ENCODE measurements at places on chromosomes 7 and 10.

- no peak for DNase-seq
These were observed 8.0 kb upstream of the RAB18 start for GRCh38 chr10:27496137-27496536.

DNA sequence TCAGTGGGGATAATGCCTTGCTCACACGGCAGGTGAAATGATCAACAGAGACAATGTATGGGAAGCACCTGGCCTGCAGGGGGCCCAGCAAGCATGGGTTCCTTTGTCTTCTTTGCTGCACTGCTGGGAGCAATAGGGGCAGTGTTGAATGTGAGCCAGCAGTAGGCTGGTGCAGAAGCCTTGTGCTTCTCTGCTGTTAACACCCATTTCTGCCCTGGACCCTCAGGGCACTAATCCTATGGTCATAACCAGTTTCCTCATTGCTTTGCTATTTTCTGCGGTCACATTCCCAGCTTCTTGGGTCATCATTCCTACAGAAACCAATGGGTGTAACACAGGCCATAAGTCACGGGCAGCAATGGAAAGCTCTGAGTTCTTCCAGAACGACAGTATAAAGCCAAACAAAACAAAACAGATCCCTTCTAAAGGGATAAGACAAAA is 10.9 kb upstream of the LGI1 start:
- DNase-seq: no peak

GRCh38 chr10:63430091-63430998 is 35.4 kb downstream of the JMJD1C start:
- no peak for DNase-seq

DNA sequence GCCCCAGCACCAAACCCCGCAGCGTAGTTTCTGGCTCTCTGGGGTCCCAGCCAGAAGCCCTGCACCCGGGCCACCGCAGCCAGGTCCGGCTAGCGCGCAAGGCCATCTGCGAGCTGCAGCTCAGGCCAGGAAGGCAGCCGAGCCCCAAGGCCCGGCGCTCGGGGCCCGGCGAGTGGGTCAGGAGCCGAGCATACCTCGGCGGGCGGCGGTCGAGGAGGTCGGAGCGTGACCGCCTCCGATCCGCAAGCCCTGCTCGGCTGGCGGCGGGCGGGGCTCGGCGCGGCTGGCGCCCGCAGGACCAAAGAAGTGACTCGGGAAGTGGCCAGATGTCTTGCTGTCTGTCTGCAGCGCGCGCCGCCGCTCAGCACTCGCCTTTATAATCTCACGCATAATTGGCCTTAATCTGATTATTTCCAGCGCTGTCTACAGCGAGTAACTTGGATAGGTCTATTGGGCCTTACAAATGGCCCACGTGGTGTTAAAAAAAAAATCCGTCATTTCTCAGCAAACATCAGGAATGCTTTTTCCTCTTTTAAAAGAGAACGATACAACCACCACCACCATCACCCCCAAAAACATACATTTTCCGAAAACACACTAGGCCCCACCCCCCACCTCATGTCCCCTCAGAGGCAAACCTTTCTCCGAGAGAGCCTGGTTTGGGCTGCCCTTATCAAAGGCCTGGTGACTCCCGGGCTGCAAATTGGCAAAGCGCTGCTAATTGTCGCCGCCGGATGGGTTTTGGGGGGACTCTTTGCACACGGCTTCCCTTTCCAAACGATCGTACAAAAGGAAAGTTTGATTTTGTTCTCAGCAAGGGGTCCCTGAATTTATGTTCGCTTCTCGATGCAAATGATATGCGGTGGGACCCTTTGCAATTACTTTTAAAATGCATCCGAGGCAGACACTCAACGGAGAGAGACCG is at the start of gene DRGX:
TSS of gene DRGX (minus strand) at position 349 of the 925 bp plus-strand sequence. CDS start 649 bp downstream, outside the sequence.
- peak; percentile 44 for DNase-seq

DNA sequence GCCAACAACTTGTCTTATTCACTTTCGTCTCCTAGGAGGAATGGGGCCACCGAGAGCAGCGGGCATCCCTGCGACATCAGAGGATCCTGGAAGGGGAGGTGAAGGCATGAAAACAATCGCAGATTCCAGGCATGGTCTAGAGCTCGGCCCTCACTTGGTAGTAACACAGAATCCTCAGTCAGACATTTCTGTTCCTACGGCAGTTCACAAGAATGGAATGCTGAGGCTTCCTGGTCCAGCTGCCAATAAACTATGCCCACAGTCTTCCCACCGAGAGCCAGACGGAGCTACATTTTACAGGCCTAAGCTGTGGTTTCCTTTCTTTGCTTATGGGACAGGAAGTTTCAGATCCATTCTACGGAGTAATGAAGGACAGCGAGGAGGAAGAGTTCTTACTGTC is 75.8 kb downstream of the OR13A1 start:
- DNase-seq: no peak

DNA sequence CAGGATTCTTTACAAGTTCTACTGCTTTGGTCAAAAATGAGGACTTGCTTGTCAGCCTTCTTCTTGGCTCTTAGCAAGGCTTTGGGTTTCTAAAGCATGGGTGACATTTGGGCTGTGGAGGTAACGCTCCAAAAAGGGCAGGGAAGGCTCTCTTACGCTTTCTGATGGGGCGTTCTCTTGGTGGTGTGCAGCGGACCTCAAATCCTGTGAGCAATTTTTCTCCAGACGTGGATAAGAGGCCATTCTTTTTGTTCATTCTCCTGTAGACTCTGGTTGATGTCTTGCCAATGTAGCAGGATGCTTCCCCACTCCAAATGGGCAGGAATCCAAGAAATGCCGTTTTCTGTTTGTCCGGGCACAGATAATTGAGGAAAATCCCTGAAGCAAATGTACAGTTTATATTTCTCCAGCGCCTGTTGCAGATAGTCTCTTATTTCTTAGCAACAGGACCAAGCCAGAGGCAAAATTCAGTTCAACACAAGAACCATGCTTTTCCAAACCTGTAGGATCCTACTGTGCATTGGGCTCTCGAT is 138.4 kb upstream of the NFE2L3 start:
- no peak for DNase-seq

- no peak for DNase-seq
These were observed 5.6 kb downstream of the GDF10 start for GRCh38 chr10:47305566-47305965.

GRCh38 chr7:32059289-32060011 is 10.8 kb downstream of the PDE1C start:
- DNase-seq: no peak

GRCh38 chr7:4758111-4758510 is 17.3 kb upstream of the AP5Z1 start:
- DNase-seq: no peak

DNA sequence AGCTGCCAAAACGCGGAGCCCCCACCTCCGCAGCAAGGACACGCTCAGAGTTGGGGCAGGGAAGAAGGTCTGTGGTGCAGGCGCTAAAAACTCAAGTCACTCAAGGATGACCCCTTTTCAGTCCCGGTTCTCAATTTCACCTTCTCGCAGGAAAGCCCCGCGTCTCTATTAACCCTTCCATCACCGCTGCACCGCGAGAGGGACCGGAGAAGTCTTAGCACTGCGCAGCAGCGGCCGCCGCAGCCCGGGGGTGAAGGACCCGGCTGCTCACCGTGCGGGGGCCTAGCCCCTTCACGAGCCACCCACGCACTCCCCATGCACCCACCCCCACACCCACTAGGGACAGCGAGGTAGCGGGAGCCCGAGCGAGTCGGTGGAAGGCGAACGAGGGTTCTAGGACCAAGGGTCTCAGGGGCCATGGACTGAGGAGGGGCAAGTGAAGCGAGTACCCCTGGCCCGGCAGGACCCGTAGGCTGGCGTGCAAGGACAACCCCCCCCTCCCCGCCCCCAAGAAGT is 162.9 kb downstream of the SH3PXD2A start:
- peak; percentile 67 for DNase-seq

GRCh38 chr10:124627866-124628675 is 116.1 kb downstream of the FAM53B start:
- DNase-seq: no peak

DNA sequence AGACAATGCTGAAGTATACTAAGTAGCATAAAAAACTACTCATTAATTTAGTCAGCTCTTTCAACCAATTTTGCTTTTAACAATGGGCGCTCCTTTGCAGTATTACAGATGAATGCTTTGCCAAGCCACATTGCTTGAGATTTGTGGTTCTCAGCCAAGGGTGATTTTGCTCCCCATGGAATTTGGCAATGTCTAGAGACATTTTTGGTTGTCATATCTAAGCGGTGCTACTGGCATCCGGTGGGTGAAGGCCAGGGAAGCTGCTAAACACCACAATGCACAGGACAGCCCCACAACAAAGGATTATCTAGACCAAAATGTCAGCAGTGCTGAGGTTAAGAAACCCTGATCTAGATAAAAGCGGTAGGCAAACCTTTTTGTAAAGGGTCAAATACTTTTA is 112.0 kb downstream of the UBE2H start:
- no peak for DNase-seq

DNA sequence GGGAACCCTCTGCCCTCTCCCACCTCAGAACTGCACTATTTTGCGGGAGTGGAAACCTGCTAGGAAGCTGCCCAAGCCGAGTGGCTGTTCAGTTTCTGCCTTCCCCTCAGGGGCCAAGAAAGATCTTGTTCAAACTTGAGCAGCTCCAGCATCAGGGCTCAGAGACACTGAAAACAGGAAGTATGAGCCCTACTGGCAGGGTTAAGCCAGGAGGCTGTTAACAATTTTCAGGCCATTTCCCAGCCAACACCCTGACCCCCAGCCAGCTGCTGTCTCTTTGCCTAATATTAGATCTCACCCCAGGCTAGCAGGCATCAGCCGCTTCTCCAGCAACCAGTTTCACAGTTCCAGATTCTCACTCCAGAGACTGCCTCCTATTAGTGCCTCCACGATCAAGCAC is 9.2 kb downstream of the PLAU start:
- DNase-seq: no peak

DNA sequence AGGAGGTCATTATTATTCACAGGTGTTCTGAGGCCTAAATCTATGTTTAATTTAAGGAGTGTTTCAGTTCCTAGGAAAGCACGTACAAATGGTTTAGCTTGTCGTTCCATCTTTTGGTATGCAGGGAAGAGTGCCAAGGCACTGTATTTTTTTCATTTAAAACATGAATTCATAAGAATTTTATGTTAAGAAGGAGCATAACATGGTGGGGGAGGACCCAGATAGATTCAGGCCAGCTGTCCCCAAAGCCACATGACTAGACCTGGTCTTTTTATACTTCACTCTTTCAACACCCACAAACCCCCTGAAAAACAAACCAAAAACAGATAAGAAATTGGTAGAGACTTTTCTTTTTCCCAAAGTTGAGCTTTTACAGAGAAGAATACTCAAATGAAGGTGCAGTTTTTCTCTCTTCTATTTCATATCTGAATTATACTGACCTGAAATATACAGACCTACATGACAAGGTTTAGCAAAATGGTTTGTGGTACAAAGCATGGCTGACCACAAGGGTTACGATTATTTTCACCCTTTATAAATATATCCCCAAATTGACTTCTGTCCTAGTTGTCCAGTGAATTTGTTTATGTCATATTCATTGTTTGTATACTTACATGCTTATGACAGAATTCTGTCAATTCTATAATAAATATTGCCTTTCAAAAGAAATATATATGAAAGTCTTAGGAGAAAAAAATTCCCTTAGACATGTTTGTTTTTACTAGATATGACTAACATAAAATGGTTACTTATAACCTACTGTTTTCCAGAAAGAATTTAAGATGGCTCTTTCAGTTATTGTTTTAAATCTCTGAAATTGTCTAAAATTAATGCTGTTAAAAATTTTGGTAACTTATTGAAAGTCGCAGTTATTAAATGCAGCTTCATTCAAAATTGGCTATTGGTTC is 71.3 kb downstream of the AP3M1 start:
- DNase-seq: no peak

GRCh38 chr7:16535500-16535899 is 8.9 kb downstream of the LRRC72 start:
- DNase-seq: no peak

DNA sequence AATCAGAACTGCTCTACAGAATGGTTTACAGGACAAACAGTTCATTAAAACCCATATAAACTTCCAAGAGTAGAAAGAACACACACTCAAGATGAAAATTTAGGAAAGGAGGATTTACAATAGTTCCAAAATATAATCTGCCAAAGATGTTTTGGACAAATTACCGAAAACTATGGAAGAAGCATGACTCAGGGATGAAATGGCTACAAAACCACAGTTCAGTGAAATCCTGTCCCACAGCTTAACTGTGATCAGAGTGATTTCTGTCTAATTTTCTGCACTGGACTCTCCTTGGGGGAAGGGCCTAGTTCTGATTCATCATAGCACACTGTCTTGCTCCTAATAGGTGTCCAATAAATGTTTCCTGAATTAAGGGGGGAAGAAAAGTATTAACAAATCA is 82.2 kb downstream of the HIPK2 start:
- no peak for DNase-seq

GRCh38 chr7:140674356-140674800 is 1.6 kb downstream of the ADCK2 start:
- DNase-seq: no peak

DNA sequence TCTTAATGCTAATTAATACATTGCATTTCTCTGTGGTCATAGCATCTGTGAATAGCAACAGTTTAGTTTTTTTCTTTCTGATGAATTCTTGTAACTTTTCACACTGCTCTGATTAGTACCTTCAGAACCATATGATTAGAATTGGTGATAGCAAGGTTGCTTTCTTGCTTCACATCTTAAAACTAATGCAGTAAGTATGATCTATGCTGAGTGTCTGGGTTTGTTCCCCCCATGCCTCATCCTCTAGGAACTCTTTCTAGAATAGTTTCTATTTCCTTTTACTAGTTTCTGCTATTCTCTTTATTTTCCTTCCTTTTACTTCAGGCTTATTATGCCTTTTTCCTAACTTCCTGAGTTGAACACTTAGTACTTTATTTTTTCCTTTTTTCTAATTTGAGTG is 32.4 kb downstream of the TES start:
- no peak for DNase-seq

- no peak for DNase-seq
These were observed 157.7 kb downstream of the ADARB2 start for GRCh38 chr10:1579671-1580070.

DNA sequence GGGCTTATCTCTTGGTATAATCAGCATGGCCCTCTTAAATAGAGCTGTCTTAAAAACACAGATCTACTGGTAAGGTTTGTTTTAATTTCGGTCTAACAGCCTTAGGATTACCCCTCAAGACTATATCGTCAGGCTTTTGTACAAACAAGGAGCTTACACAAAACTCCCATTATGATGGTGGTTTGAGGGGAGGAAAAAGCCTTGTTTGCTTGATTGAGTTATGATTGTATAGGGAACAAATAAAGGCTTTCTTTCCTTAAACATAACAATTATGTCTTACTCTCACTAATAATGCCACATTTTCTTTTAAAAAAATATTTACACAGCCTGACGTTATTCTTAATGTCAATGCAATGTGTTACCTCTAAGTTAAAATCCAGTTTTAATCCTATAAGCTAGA is 188.8 kb upstream of the TCF7L2 start:
- DNase-seq: no peak

- no peak for DNase-seq
These were observed 55.7 kb upstream of the CREB5 start for GRCh38 chr7:28356619-28357018.

DNA sequence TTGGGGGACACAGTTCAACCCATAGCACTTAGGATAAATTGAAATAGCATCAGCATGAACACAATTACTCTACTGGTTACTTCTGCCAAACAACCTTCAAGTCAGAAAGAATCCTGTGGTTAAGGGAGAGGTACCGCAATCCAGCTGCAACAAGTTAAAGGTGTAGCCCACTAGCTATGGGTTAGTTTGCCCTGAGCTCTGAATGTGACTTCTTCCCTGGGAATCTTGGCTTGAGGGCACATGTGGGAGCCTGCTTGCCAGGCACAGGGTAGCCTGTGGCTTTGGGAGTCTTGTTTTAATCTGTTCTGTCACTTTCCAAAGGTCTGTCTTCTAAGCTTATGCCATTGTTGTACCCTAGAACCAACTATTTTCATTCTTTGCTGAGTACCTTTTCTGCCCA is 8.9 kb upstream of the SGPL1 start:
- no peak for DNase-seq
